ENCODE measurements at places on chromosomes 12 and 14. TPM values are rescaled to one million over a fixed set of nuclear protein-coding genes. Genes with fewer than 3 reads are reported as not detected.

LRP1-AS gene
- not detected for total RNA-seq

KRT73 gene
- not detected for total RNA-seq

C12orf54 gene
- not detected for total RNA-seq

SLC35F4 gene
- total RNA-seq, result not detected

B4GALNT1 gene
- 2.8 TPM for total RNA-seq

HOXC12 gene
- total RNA-seq, result not detected

FLVCR2 gene
- total RNA-seq, result 7.9 TPM
